Activated CD4-positive, alpha-beta T cell treated with anti-CD3 and anti-CD28 coated beads, Interleukin-2, amount 50 U/mL, for 4 hours (primary cell): ENCODE measurements at places on chromosomes 12 and 14.

- no peak for DNase-seq
These were observed 1.0 kb upstream of the KDM2B start for GRCh38 chr12:121581686-121582429.

- DNase-seq, result no peak
These were observed 8.6 kb upstream of the RPH3A start for GRCh38 chr12:112782943-112783342.

- DNase-seq, result no peak
These were observed 129.5 kb upstream of the PZP start for GRCh38 chr12:9337656-9338055.

DNA sequence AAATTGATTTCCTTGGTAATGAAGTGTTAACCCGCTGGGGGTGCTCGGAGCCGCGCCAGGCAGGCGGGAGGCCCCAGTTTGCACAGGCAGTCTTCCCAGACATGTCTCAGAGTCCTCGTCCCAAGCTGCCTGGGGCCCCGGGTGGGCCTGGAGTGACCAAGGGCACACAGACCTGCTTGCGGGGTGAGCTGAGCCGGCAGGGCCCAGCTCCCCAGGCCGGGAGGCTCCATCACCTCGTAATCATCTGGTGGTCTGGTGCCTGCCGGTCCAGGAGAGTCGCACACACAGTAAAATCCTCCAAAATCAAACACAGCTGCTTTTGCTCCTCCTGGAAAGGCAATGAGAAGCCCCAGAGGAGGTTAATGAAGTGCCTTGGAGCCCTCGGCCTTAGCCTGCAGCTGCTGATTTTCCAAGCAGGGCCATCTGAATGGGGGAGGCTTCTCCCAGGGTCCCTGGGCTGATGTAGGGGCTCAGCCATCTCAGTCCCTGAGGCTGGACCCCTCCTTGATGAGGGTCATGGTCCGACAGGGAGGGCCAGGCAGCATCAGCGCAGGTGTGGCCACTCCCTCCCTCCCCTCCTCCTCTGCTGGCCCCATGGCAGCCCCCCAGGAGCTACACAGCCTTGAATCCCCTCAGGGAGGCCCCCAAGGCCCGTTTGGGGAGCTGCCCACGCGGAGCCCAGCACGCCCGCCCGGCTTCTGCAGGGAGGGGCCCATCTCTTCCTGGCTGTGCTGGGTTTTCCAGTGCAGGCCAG lies 39.4 kb upstream of the FBRSL1 start:
- no peak for DNase-seq

DNA sequence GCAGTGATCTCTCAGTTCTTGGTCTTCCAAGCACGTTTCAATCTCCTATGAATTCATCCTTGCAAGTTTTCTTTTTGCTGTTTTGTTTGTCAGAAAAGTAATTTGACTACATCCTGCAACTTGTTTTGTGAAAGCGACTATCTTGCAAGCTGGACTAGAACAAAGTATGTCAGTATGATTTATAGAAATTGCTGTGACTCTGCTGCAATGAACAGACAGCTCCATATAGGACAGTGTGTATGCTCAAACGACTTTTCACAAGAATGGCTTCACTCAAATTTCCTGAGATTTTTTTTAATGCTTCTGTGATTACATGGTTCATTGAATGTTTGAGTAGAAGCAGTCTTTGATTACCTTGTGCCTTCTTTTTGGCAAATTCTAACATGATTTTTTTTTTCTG lies 123.5 kb upstream of the TRHDE start:
- no peak for DNase-seq

GRCh38 chr12:89256060-89256459 lies 96.2 kb downstream of the DUSP6 start:
- no peak for DNase-seq

DNA sequence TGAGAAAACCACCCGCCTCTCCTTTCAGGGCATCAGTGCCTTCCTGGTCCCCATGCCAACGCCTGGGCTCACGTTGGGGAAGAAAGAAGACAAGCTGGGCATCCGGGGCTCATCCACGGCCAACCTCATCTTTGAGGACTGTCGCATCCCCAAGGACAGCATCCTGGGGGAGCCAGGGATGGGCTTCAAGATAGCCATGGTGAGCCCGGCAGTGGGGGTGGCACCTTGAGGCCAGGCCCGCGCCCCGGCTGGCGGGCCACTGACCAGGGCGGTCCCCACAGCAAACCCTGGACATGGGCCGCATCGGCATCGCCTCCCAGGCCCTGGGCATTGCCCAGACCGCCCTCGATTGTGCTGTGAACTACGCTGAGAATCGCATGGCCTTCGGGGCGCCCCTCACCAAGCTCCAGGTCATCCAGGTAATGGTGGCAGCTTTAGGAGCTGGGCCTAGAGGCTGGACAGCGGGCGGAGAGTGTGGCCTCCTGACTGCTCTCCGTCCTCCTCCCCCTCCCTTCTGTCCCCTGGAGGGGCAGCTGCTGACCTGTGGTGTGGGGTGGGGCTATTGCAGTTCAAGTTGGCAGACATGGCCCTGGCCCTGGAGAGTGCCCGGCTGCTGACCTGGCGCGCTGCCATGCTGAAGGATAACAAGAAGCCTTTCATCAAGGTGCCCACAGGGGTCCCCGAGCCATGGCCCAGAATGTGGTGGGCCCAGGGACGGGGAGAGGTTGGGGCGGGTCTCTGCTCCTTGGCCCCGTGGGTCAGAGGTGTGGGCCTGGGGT lies 12.8 kb downstream of the ACADS start:
- DNase-seq, result no peak

DNA sequence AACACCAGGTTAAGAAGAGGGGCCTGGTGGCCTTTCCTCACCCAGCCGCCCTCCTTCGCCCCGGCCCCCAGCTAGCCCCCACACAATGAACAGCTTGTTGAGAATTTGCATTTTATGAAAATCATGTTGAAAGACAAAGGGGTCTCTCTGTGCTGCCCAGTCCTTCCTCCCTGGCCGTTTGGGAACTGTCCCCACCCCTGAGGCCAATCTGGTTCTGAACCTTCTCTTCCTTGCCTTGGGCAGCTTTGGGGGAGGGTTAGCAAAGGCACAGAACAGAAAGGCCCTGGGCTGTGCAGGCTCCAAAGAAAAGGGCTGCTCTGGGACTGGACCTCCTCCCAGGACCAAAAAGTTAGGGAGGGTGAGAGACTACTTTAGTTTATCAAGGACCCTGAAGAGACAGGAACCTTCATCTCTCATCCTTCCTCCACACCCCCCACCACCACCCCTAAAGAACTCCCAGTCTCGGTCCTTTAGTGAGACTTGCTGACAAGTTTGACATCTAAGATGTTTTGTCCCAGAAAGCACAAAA lies 1.3 kb downstream of the TAMALIN start:
- DNase-seq, result no peak

- no peak for DNase-seq
These were observed 27.5 kb upstream of the DENND5B start for GRCh38 chr12:31618228-31619025.

DNA sequence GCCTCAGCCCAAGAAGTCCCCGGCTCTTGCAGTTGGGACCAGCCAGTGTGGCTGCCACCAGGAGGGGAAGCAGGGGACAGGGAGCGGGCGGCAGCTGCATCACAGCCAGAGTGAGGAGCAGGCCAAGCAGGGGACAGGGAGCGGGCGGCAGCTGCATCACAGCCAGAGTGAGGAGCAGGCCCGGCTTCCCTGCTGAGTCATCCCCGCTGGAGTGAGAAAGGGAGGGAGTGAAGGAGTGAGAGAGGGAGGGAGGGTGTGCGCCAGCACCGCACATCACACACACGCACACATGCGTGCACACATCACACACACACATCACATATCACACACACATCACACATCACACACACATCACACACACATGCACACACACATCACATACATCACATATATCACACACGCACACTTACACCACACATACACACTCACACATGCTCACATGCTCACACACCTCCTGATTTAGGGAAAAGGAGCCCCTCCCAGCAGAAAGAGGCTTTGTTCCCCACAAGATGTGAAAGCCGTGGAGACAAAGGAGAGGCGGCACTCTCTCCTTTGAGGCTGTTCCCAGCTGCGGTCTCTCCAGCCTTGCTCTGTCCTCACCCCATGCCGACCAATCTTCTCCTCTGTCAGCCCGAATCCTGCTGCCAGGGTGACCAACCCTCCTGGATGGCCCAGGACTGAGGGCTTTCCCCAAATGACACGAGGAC lies 16.7 kb upstream of the ZDHHC22 start:
- no peak for DNase-seq

GRCh38 chr12:40208707-40209446 lies 15.9 kb upstream of the LRRK2 start:
- DNase-seq, result no peak

- peak; percentile 2 for DNase-seq
These were observed 1.2 kb downstream of the CRY1 start for GRCh38 chr12:107091989-107092641.

- DNase-seq, result no peak
These were observed 135.3 kb downstream of the NTF3 start for GRCh38 chr12:5567016-5567725.

- DNase-seq, result no peak
These were observed 36.4 kb upstream of the ATXN2 start for GRCh38 chr12:111635524-111635923.

- no peak for DNase-seq
These were observed 74.0 kb downstream of the PLEKHG3 start for GRCh38 chr14:64778104-64778754.

GRCh38 chr12:56468216-56469006 lies at the start of gene SPRYD4:
Gene SPRYD4 (plus strand): TSS chr12:56468578. CDS start chr12:56468592, 14 bp downstream.
- peak; percentile 91 for DNase-seq

DNA sequence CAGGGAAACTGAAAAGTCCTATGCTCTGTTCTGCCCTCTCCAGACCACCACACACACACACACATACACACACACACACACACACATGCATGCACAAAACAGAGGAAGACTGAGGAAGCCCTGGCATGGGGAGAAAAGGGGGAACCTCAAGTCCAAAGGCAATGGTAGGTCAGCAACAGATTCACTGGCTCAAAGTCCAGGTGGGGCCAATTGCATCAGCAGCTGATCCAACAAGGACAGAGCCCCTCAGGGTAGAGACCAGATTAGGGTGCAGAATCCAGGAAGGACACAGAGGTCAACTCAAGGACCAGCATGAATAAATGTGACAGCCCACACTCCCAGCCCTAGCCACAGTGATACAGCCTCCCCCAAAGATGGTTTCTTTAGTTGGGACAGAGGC lies 425.0 kb upstream of the SOX5 start:
- DNase-seq, result no peak

DNA sequence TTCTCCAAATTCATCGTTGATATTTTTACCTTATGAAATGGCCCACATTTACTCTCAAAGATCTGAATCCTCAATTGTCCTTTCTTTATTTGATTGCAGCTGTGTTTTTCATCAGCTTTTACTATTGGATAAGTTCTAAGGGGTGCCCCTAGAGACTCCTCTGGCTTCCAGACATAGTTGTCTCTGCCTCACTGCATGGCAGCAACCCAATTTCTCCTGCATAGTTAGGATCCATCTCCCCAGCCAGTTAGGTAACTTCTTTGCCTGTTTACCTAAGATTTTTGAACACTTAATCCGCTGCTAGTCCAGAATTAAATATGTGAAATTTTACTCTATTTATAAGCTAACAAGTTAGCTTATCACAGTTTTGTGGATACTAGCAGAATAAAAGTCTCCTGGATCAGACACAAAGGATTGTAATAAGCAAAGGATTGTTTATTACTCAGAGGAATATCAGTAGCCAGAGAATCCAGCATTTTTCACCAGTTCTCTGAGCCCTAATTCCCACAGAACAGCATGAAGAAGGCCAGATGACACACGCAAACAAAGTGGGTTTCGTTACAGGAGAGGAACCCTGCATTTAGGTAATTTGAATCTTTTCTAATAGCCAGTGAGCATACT lies 101.1 kb downstream of the BBS10 start:
- DNase-seq, result no peak

DNA sequence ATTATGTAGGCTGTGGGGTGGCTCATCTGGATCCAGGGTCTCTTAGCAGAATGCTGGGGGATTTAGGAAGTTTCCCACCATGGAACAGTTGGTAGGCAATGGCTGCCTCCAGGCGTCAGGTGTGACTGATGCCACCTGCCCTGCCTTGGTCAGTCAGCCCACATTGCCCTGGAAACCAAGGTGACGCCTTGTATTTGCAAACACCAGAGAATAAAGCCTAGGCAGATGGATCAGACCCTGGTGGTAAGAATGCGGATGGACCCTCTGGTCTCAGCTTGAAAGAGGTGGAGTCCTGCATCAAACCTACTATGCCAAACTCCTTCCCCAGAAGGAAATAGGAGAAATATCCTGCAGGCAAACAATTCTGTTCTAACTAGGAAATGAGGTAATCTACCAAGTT lies 38.2 kb downstream of the NCKAP5L start:
- no peak for DNase-seq

DNA sequence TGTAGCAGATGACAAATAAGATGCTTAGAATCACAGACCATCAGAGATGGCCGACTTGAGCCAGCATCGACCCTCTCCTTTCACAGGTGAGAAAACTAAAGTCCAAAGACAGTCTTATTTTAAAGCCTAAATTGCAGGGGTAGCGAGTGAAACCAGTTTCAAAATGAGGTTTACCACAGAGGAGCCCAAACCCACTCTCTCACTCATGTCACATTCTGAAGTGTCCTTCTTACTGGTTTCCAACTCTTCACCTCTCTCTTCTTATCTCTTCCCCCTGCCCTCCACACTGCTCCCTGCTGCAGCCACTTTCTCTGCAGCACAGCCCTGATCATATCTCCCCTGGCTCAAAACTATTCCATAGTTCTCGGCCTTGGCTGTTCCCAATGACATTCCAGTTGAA lies 57.0 kb upstream of the NID2 start:
- DNase-seq, result no peak

DNA sequence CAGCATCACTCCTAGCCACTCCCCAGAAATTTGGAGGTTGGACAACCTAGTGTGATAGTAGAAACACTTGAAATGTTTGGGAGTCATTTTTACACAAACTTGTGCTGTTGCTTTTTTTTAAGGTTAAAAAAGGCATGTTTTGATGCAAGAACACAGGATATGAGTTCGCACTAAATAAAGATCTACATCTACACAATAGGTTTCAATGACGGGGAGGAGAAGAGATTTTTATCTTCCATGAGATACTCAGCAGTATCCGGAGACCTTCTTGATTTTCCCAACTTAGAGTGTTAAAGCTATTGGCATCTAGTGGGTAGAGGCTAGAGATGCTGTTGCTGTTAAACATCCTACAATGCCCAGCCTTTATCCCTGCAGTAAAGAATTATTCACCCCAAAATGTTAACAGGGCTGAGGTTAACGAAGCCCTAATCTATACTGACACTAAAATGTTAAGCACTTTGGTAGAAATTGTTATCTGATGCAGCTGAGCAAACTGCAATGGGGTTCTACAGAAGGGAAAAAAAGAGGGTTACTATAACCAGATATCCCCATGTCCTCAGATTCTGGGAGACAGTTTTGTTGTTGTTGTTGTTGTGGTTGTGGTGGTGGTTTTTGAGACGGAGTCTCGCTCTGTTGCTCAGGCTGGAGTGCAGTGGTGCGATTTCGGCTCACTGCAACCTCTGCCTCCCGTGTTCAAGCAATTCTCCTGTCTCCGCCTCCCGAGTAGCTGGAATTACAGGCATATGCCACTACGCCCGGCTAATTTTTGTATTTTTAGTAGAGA lies 14.0 kb upstream of the PCNX1 start:
- no peak for DNase-seq

GRCh38 chr14:38243696-38244240 lies 12.1 kb downstream of the CLEC14A start:
- DNase-seq, result no peak
